ENCODE measurements at places on chromosomes 3 and 15. TPM values are rescaled to one million over a fixed set of nuclear protein-coding genes. Genes with fewer than 3 reads are reported as not detected.

GRCh38 chr3:196222876-196223595, 6.7 kb downstream of the SLC51A start:
- DNase-seq: no peak

KNG1 gene
- not detected for total RNA-seq

TMEM45A gene
- total RNA-seq: 24.2 TPM

GRCh38 chr3:101988596-101988995, 139.3 kb downstream of the NFKBIZ start:
- DNase-seq: no peak

DNA sequence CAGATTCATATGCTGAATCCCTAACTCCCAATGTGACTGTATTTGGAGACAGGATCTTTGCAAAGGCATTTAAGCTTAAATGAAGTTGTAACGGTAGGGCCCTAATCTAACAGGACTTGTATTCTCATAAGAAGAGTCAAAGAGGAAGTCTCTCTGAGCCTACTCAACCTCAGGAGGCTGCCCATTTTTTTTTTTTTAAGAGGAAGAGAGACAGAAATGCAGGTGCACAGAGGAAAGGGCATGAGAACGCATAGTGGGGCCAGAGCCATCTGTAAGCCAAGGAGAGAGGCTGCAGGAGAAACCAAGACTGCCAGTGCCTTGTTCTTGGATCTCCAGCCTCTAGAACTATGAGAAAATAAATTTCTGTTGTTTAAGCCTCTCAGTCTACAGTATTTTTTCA, 28.4 kb downstream of the ZNF860 start:
- DNase-seq: no peak

DNA sequence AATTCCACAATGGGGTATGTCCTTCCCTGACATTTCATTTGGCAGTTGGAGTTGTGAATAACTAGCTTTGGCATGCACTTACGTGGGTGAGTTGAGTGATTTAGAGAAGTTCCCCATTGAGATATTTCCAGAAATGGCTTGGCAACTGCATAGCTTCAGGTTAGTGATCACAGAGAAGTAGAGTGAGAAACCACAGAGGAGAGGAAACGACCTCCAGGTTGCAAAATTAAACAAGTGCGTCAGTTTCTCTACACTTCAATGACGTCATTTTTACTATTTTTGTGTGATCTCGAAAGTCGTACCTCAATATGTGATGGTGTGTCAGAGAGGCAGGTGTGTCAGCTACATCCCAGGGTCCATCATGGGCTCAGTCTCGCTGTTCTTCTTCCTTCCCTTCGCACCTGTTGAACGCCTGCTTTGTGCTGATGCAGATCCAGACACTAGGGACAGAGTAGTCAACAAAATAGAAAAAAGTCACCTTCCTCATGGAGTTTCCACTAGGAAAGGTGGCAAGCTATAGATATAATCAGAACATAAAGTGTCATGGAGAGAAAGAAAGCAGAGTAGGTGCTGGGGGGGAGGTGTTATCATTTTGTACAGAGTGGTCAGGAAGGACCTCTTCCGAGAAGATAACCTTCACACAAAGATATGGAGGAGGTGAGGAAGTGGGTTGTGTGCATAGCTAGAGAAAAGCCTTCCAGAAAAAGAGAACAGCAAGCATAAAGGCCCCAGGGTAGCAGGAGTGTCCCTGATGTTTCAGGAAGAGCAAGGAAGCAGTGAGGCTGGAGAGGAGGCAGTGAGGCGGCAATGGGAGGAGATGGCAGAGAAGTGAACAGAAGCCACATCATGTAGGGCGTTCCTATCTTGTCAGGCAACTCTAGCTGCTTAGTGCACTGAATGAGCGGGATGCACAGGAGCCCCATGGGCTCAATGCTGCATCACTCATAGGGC, 75.6 kb downstream of the MCTP2 start:
- no peak for DNase-seq
